Activated T-helper 1 cell treated with anti-CD3 and anti-CD28 coated beads, Interleukin-12 subunit alpha, Interleukin-12 subunit beta, Interleukin-2, Interleukin-4 antibody, amounts not matched to agents 30 ng/mL and 10 ng/mL and 1 ng/mL, durations not matched to agents 14 hours and 24 hours and 36 hours (primary cell): ENCODE measurements at places on chromosomes 11 and 22. TPM values are rescaled to one million over a fixed set of nuclear protein-coding genes. Genes with fewer than 3 reads are reported as not detected.

- H3K4me1 ChIP-seq = peaks cover 29% of the 10 kb centered on the region
- peaks cover 56% of the 10 kb centered on the region for H3K27me3 ChIP-seq
- peak overlapping the region; percentile 22 for H3K4me3 ChIP-seq
- H3K27ac ChIP-seq = no peak overlapping the region
- H3K36me3 ChIP-seq = no peaks in the 10 kb centered on the region
Observed at GRCh38 chr11:57476757-57477506, 16.6 kb downstream of the RTN4RL2 start.

- no peak overlapping the region for H3K27ac ChIP-seq
- H3K36me3 ChIP-seq = peaks cover 14% of the 10 kb centered on the region
- peaks cover 20% of the 10 kb centered on the region for H3K4me1 ChIP-seq
- no peak overlapping the region for H3K4me3 ChIP-seq
- no peaks in the 10 kb centered on the region for H3K27me3 ChIP-seq
Observed at GRCh38 chr11:93501856-93502255, 41.3 kb downstream of the SMCO4 start.

- no peak for DNase-seq
- H3K36me3 ChIP-seq = no peaks in the 10 kb centered on the region
- no peak overlapping the region for H3K4me3 ChIP-seq
Observed at GRCh38 chr11:34750692-34751405, 130.0 kb downstream of the EHF start.

GRCh38 chr11:79007771-79008402 is 432.9 kb downstream of the TENM4 start:
- H3K4me3 ChIP-seq = no peak overlapping the region
- no peaks in the 10 kb centered on the region for H3K27me3 ChIP-seq
- H3K27ac ChIP-seq = no peak overlapping the region
- H3K36me3 ChIP-seq = no peaks in the 10 kb centered on the region

DNA sequence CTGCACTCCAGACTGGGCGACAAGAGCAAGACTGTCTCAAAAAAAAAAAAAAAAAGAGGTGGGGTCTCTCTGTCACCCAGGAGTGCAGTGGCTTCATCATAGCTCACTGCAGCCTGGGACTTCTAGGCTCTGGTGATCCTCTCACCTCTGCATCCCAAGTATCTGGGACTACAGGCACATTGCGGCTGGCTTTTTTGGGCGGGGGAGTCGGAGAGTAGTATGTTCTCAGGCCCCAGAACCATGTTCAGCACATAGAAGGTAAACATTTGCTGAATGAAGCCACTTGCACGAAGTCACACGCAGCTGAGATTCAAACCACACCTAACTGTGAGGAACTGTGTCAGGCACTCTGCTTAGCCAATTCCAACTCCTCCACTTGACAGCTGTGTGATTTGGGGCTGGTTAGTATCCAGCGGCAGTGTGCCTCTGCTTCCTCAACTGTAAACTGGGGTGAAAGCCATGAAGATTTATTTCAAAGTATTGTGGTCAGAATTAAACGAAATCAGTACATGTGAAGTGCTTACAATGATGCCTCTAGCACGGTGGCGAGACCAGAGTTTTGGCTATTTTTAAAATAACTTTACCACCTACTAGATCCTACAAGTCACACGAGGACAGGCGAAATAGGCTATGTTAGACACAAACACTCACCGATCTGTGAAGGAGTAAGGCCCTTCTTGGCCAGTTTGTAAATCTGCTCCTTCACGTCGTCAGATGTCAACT is 789 bp downstream of the RPS13 start:
- H3K4me1 ChIP-seq = peaks cover 39% of the 10 kb centered on the region
- peak overlapping the region; percentile 99 for H3K4me3 ChIP-seq
- no peaks in the 10 kb centered on the region for H3K27me3 ChIP-seq

DNA sequence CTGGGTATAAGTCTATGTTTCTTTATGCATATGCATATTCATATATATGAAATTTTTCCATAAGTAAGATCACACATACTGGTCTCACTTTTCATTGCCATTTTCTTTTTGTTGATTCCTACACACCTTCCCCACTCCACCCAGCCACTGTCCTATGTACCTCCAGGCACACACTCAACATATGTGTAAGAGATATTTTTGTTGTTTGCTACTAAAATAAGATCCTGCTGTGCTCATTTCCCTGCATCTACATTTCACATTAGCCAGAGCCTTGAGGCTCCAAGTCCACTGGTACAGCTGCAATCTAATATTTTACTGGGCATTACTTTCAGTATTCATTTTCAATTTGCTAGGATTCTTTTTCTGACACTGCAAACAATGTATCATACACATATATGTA is 8.1 kb upstream of the KRTAP5-10 start:
- H3K4me1 ChIP-seq = no peaks in the 10 kb centered on the region
- H3K36me3 ChIP-seq = no peaks in the 10 kb centered on the region
- H3K4me3 ChIP-seq = no peak overlapping the region
- no peak overlapping the region for H3K27ac ChIP-seq

DNA sequence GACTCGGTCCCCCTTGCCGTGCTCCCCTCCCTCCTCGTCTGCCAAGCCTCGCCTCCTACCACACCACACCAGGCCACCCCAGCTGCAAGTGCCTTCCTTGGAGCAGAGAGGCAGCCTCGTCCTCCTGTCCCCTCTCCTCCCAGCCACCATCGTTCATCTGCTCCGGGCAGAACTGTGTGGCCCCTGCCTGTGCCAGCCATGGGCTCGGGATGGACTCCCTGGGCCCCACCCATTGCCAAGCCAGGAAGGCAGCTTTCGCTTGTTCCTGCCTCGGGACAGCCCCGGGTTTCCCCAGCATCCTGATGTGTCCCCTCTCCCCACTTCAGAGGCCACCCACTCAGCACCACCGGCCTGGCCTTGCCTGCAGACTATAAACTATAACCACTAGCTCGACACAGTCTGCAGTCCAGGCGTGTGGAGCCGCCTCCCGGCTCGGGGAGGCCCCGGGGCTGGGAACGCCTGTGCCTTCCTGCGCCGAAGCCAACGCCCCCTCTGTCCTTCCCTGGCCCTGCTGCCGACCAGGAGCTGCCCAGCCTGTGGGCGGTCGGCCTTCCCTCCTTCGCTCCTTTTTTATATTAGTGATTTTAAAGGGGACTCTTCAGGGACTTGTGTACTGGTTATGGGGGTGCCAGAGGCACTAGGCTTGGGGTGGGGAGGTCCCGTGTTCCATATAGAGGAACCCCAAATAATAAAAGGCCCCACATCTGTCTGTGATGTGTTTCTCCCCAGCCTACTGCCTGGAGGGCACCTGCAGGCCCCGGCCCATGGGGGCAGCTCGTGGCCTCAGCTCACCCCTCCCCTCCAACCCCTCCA is 29.8 kb downstream of the CAPN1 start:
- no peak overlapping the region for H3K4me3 ChIP-seq
- peaks cover 3% of the 10 kb centered on the region for H3K27me3 ChIP-seq
- DNase-seq = no peak
- peaks cover 11% of the 10 kb centered on the region for H3K4me1 ChIP-seq

GRCh38 chr22:46730568-46731245 is 7.3 kb downstream of the CERK start:
- H3K4me3 ChIP-seq = no peak overlapping the region
- H3K36me3 ChIP-seq = peaks cover 22% of the 10 kb centered on the region
- H3K27me3 ChIP-seq = no peaks in the 10 kb centered on the region
- peaks cover 31% of the 10 kb centered on the region for H3K4me1 ChIP-seq
- no peak for DNase-seq
- H3K27ac ChIP-seq = peak overlapping the region; percentile 65

GRCh38 chr11:123694551-123694950 is 40.1 kb upstream of the SCN3B start:
- H3K27me3 ChIP-seq = peaks cover 23% of the 10 kb centered on the region
- no peak overlapping the region for H3K27ac ChIP-seq
- H3K4me1 ChIP-seq = peaks cover 5% of the 10 kb centered on the region
- no peak overlapping the region for H3K4me3 ChIP-seq
- DNase-seq = no peak

DNA sequence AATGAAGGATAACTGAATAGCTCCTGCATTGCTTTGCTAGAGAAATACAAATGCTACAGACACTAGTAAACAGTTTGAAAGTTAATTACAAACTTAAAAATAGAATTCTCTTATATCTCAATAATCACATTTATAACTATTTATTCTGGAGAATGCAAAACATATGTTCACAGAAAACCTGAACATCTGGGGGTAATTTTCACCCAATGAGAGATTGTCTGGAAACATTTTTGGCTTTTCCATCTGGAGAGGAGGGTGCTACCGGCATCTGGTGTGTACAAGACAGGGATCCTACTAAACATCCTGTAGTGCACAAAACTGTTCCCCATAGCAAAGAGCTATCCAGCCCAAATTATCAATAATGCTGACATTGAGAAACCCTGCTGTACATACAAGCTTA is 378.4 kb upstream of the CHORDC1 start:
- H3K4me3 ChIP-seq = no peak overlapping the region
- no peak overlapping the region for H3K27ac ChIP-seq
- no peaks in the 10 kb centered on the region for H3K27me3 ChIP-seq
- no peak for DNase-seq
- H3K4me1 ChIP-seq = no peaks in the 10 kb centered on the region

GRCh38 chr22:33302549-33302948 is 244.4 kb upstream of the SYN3 start:
- H3K36me3 ChIP-seq = no peaks in the 10 kb centered on the region
- H3K27ac ChIP-seq = no peak overlapping the region
- no peaks in the 10 kb centered on the region for H3K4me1 ChIP-seq
- H3K27me3 ChIP-seq = no peaks in the 10 kb centered on the region

DNA sequence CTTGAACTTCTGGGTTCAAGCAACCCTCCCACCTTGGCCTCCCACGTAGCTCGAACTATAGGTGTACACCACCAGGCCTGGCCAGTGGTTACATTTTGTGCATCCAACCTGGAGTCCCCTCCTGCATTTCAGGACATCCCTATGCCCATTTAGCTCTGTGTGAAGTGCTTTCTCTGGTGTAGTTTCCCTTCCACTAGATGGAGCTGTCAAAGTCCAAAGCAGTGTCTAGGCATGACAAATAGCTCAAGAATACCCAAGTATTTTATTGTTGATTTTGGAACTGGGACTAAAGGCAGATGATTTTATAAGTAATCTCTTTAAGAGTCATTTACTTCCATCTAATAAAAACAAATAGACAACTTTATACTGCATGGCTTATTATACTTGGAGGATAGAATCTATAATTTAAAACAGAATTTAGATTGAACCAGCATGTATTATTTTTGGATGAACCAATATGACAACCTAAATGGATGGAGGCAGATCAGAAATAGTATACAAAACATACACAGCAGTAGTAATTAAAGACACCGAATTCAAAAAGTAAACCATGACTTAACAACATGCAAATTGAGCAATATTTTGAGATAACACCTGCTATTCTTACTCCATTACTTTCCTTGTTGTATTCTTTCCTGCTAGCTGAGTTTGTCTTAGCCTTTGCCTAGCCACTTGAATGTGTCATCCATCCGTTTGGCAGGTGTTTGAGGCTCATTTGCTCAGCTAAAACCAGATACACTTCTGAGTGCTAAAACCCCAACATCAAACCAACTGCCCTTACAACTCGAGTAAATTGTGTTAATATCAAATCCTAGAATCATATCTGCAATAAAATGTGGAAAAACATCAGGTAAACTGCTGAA is 37.7 kb downstream of the EIF4ENIF1 start:
- no peak overlapping the region for H3K4me3 ChIP-seq
- H3K36me3 ChIP-seq = peaks cover 34% of the 10 kb centered on the region
- no peaks in the 10 kb centered on the region for H3K27me3 ChIP-seq
- DNase-seq = peak; percentile 6

DNA sequence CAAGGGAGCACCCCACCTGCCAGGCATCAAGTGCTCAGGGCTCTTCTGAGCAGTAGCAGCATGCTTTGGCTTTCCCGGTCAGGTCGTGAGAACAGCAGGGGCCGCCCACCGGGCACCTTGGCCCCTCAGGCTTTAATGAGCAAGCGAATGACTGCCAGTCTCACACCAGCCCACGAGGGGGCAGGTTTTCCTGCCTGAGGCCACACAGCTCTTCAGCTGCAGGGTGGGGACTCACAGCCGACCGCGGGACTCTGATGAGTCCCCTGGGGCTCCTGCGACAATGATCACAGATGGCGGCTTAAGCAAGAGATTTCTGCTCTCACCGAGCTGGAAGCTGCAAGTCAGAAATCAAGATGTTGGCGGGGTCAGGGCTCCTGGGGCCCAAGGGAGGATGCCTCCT is 14.3 kb upstream of the FGF19 start:
- no peaks in the 10 kb centered on the region for H3K36me3 ChIP-seq
- no peak for DNase-seq
- no peaks in the 10 kb centered on the region for H3K4me1 ChIP-seq

DNA sequence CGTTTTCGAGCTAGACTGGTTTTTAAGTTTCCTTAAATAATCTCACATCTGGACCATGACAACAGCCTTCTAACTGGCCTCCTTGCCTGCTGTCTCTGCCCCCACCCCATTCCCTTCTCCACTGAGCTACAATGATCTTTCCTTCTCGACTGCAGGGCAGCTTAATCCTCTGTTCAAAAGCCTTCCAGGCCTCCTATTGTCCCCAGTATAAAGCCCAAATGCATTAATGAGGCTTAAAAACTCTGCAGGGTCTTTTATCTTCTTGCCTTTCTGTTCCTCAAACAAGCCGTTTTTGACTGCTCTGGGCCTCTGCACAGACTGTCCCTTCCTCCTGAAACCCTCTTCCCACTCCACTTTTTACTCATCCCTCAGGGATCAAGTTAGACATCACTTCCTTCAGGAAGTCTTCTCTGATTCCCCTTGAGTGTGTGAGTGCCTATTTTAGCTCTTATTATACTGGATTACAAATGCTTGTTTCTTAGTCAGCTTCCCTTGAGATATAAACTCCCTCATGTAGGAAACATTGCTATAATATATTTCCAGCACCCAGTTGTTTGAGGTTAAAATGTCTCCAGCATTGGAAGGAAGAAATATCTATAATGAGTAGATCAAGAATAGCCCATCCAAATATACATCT is 23.6 kb upstream of the PAMR1 start:
- no peaks in the 10 kb centered on the region for H3K4me1 ChIP-seq
- no peaks in the 10 kb centered on the region for H3K36me3 ChIP-seq
- H3K27me3 ChIP-seq = peaks cover 2% of the 10 kb centered on the region
- no peak overlapping the region for H3K4me3 ChIP-seq
- no peak overlapping the region for H3K27ac ChIP-seq
- no peak for DNase-seq

MS4A15 gene
- total RNA-seq = not detected in 2 replicates

FADS2 gene
- total RNA-seq = 250 and 256 TPM in 2 replicates

MUC2 gene
- not detected in 2 replicates for total RNA-seq

BARX2 gene
- 8.8 and 9.1 TPM in 2 replicates for total RNA-seq

IL10RA gene
- total RNA-seq = 87.8 and 88.3 TPM in 2 replicates

TMPRSS13 gene
- total RNA-seq = 1.2 and 1.5 TPM in 2 replicates

MOGAT2 gene
- not detected in 2 replicates for total RNA-seq

KRTAP5-11 gene
- total RNA-seq = not detected in 2 replicates
